ENCODE measurements at places on chromosomes 16 and 17.

DNA sequence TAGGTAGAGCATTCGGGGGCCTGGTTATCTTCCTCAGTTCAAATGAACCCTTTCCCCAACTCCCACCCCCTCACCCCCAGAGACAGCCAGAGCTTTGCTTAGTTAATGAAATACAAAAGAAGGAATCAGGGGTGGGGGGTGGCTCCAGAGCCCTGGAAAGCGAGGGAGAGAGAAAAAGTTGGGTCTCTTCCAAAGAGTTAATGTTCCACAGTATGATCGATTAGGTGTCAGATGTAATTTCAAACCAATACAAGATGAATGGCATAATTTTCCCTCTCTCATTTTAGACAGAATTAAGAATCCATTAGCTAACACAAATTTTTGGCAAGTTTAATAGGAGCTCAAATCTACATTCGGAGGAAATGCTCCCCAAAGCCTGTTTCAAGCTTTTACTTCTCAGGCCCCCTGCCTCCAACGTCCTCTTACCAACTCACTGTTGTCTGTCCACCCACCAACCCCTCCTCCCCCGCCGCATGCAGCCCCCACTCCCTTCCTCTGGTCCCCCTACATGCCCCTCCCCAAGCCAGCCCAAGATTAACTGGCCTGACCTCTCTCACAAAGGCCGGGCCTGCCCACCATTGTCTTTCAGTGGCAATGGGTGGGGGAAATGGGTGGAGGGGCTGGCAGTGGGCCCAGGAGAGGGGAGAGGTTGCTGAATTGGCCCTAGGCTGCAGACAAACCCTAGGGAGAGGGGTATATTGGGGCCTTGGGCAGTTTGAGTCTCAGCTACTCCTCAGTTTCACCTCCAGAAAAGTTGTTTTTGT, 28.2 kb downstream of the NEUROD2 start:
- no peak for DNase-seq

DNA sequence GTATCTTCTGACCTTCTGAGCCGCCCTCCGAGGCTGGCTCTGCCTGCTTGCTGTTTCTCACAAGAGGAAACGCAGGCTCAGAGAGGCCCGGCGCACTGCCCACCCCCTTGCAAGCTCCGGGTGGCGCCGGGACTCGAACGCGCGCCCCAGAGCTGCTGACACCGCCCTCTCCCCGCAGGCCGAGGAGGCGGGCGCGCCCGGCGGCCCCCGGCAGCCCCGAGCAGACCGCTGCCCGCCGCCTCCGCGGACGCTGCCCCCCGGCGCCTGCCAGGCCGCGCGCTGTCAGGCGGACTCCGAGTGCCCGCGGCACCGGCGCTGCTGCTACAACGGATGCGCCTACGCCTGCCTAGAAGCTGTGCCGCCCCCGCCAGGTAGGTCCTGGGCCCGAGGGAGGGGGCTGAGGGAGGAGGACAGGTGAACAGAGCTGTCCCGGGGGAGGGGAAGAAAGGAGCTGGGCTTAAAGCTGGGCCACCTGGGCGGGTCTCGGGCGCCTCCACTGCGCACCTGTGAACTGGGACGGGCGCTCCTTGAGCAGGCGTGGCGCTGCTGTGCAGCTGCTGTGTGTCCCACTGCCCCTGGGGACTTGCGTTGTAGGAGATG, 18.2 kb downstream of the WFDC1 start:
- DNase-seq: peak; percentile 34

DNA sequence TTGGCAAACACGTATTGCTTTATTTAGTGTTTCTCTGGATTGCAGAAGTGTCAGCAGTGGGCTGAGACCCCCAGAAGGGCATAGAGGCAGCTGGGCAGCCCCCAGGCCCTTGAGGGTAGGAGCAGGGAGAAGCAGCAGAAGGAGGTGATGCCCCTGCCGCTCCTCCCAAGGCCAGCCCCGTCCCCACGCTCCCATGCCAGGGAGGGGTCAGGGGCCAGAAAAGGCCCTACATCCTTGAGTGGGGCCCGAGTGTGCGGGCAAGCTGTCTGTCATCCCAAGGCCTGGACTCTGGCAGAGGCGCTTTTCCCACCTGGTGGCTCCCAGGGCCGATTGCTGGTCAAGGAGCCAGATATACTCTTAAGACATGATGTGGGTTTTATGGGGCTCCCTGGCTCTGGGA, 8.2 kb upstream of the CRK start:
- DNase-seq: no peak

GRCh38 chr16:86734543-86735460, 156.5 kb downstream of the FOXL1 start:
- no peak for DNase-seq

- DNase-seq: no peak
These were observed 5.4 kb upstream of the WFIKKN1 start for GRCh38 chr16:625117-625976.

GRCh38 chr17:51263006-51263405, 2.7 kb downstream of the UTP18 start:
- no peak for DNase-seq

DNA sequence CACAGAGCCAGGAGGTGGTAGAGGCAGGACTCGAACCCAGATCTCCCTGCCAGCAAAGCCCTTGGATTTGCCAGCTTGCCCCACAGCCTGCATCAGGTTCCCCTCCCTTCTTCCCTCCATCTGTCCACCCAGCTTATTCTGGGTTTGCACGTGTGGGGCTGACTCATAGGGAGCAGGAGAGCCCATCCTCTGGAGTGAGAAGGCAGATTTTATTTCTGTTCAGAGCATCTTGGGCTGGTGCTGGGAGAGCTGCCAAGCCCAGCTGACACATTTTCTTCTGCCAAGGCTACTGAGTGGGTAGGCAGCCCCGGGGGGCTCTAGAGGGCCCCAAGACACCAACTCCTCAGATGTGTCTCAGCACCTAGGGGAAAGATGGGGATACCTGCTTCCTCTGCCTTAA, 106.3 kb upstream of the CRHR1 start:
- DNase-seq: peak; percentile 60

DNA sequence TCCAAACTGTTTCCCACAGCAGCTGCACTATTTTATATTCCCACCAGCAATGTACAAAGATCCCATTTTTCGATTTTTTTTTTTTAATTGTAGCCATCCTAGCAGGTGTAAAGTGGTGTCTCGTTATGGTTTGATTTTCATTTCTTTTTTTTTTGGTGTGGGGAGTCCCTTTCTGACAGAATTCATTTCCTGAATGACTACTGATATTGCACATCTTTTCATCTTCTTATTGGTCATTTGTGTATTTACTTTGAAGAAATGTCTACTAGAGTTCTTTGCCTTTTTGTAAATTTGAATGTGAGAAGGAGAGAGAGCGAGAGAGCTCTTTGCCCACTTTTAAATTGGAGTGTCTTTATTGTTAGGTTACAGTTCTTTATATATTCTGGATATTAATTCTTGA, 14.0 kb downstream of the CYB5B start:
- DNase-seq: no peak

- DNase-seq: no peak
These were observed 206.0 kb downstream of the IRX3 start for GRCh38 chr16:54080524-54081008.

DNA sequence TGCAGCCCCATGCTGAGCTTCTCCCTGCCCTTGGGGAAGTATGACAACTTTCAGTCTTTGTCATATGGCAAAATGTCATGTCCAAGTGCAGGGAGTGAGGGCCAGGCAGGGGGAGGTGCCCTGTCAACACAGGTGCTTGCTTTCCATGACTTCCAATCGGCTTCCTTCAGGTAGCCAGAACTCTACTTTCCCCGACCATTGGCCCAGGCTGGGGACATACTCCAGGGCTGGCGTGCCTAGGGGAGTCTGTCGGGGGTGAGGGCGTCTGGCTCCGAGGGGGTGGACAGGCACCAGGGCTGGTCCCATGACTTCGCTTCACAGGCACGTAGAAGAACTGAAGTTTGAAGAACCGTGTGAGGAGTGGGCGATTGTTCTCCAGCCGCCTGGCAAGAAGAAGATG, 19.8 kb upstream of the PIK3R6 start:
- no peak for DNase-seq

DNA sequence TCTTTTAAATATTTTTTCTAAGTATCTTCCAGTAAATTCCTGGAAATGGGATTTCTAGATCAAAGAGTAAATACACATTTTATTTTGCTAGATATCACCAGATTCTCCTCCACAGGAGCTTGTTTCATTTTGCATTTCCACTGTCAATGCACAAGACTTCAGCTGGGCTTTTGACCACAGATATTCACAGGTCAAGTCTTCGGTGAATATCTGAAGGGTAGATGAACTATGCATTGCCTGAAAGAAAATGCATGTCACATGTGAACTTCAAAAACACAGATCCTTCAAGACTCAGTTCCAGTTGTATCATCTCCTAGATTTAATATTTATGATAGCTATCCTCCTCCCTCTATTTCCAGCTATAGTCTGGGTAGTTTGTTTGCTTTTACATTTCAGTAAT, 963.6 kb upstream of the GOT2 start:
- DNase-seq: no peak

DNA sequence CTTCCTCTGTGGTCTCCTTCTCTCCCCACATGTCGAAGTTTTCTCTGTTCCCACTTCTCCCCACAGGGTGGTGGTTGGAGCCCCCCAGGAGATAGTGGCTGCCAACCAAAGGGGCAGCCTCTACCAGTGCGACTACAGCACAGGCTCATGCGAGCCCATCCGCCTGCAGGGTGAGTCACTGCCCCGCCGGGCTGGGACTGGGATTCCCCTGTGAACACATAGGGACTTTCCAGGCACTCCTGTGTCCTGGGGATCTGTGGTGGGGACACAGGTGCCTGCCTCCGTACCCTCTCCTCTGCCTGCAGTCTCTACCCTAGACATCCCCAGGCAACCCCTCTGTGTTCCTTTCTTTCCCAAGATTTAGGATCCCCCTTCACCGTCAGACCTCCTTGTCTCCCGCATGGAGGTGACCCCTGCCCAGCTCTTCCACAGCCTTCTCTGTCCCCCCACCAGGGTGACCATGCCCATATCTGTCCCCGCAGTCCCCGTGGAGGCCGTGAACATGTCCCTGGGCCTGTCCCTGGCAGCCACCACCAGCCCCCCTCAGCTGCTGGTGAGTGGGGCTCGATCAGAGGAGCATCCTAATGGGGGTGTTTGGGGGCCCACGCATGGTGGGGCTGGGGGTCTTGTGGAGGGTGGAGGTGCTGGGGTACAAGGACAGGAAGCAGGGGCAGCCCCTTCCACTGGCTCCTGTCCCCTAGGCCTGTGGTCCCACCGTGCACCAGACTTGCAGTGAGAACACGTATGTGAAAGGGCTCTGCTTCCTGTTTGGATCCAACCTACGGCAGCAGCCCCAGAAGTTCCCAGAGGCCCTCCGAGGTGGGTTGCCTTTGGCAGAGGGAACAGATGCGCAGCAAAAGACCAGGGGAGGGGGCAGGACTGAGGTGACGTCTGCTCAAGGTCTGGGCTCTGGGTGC, 5.8 kb downstream of the ITGAM start:
- no peak for DNase-seq

DNA sequence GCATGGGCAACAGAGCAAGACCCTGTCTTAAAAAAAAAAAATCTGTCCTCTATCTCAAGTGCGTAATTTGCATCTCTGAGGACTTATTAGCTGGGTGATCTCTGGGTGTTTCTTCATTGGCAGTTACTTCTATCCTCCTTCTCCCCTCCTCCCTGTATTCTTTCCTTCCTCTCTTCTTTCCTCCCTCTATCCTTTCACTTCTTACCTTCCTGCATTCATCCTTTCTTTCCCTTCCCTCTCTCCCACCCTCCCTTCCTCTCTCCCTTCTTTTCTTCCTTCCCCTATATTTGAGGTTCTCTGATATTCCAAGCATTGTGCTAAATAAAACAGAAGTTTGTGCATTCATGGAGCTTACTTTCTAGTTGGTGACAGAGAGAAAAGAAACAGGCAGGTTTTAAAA, 10.7 kb downstream of the MFSD11 start:
- no peak for DNase-seq

GRCh38 chr17:53627511-53627910, 195.2 kb upstream of the KIF2B start:
- no peak for DNase-seq

GRCh38 chr16:57562669-57563486, 20.4 kb downstream of the ADGRG5 start:
- no peak for DNase-seq

DNA sequence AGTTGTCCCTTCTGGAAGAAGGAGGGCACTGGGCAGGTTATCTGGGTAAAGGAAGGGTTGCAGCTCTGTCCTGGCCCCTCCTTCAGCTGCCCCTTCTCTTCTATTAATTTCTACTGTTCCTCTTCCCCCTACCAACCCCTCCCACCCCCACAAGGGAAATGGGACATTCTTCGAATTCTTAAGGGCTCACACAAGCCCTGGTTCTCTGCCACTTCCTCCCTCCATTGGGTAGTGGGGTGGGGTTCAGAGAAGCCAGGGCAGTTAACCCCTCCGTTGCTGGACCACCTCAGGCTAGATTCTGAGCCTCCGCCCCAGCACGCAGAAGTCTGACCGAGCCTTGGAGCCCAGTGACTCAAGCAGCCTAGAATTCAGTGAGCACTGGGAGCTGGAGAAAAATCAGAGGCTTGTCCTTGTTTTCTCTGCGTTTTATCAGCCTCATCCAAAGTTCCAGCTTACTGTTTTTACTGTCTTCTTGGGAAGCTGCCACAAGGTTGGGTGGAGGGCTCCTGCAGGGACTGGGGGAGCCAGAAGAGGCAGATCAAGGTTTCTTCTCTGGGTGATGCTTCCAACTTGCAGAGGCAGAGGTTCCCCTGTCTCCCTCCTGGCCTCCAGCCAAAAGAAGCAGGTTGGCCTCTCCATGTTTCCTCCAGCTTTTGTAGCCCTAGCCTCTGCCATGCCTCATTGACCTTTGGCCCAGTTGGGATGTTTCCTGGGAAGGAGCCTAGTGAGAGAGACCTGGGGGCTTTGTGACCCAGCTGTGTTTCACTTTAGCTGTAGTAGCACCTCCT, 10.2 kb downstream of the LASP1 start:
- DNase-seq: no peak

DNA sequence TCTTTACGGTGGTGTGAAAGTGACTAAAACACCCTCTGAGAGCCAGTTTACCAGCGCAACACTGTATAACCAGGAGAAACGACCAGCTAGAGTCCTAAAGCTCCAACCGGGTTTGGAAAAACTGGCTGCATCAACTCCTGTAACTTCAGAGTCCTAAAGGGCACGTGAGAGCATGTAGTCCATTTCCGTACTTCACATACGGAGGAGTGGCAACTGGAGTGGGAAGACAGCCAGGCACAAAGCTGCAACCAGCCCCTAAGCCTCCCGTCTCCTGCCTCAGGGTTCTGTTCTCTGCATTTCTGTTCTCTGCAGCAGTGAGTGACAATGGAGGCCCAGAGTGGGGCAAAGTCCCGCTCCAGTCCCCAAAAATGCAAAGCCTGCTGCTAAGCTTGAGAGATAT, 19.2 kb downstream of the TEKT1 start:
- no peak for DNase-seq

- no peak for DNase-seq
These were observed 24.0 kb upstream of the ALDH3A1 start for GRCh38 chr17:19771971-19772630.

GRCh38 chr16:67186550-67186950, 2.8 kb upstream of the MATCAP1 start:
- no peak for DNase-seq

DNA sequence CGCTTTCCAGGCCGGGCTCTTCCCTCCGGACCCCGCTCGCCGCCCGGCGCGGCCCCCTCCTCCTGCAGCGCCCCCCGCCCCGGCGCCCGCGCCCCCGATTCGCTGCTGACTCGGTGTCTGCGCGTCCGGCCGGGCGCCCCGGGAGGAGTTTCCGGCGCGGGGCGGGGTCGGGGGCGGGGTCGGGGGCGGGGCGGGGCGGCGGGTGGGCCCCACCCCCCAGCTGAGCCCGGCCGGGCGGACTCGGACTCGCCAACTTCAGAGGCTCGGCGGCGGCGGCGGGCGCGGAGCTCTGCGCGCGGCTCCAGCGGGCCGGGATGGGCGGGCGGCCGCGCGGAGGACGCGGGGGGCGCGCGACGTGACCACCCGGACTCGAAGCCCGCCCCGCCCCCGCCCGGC, at the start of gene METRNL:
TSS of gene METRNL (plus strand) at position 258 of the 396 bp plus-strand sequence. CDS start 207 bp downstream, outside the sequence.
- DNase-seq: peak; percentile 43

Data from dorsolateral prefrontal cortex (tissue), 122 donors.